ENCODE measurements at places on chromosomes 11 and 22.

DNA sequence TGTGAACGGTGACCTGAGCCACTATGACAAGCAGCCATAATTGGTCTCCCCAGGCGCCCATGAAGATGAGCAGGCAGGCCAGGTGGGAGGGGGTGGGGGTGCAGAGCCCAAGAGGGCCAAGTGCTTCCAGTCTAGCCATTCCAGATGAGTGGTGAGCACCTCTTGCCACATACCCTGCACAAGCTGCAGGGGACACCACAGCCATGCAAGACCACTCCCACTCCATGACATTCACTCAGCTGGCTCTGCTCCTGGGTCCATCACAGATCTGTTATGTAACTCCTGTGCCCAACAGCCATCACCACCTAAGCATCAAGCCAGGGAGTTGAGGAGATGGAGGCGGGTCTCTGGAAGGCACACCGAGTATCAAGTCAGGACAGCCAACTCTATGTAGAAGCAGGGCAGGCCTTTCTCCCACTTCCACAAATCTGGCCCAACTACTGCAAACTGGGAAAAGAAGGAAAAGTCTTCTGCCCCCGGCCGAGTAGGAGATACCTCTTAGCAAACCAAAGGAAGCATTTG lies 8.4 kb downstream of the TMEM184B start:
- no peak for DNase-seq

GRCh38 chr11:28514391-28514790 lies 406.2 kb downstream of the METTL15 start:
- no peak for DNase-seq

DNA sequence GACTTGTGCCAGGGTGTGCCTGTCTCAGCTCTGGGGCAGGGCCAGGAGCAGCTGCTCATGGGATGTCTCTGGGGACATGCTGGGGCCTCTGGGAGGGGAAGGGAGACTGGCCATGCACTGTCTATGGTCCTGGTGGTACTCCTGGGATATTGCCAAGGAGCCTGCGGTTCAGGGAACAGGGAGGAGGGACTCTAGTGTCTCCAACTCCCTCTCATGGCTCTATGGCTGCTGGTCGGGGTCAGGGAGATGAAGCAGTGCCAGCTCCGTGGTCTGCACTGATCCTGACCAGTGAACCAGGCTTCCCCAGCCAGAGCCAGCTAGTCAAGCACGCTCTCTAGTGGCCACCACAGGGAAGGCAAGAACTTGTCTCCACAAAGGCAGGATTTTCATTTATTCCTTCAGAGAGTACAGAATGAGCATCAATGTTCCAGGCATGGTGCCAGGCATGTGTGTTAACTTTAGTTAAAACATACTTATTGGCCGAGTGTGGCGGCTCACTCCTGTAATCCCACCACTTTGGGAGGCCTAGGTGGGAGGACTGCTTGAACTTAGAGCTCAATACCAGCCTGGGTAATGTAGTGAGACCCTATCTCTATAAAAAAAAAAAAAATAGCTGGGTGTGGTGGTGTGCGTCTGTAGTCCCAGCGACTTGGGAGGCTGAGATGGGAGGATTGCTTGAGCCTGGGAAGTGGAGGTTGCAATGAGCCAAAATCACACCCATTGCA lies 2.5 kb upstream of the BEST1 start:
- DNase-seq, result peak; percentile 77

GRCh38 chr11:26297189-26297975 lies 34.5 kb upstream of the ANO3 start:
- no peak for DNase-seq

DNA sequence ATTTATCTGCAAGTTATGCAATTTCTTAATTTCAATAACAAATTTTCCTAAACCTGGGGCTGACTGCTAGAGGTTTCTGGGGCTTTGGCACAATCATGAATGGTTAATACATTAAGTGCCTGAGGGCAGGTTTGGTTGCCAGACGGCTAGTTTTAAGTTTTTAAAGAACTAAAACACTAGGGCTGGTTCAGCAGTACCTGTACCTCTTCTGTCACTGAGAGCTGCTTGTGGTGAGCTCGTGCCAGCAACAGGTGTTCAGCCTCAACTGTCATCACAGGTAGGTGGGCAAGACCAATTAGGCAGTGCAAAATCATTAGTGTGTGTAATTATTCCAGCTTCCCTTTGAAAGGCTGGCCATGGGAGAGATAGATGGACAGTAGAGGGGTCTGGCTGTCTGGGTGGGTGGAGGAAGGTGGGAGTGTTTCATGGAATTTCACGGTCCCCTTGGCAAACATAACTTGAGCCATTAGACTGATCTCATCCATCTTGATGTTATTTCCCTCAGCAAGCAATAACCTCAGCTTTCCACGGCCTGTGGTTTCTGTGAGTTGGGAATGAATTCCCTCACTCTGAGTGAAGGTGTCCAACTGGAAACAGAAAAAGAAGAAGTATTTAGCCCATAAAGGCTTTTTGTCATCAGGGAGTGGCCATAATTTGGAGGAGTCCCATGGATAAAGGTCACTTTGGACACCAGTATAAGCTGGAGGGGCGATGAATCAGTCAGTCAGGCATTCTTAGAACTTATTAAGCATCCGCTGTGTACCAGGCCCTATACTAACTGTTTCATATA lies 114.8 kb downstream of the SNX19 start:
- no peak for DNase-seq

DNA sequence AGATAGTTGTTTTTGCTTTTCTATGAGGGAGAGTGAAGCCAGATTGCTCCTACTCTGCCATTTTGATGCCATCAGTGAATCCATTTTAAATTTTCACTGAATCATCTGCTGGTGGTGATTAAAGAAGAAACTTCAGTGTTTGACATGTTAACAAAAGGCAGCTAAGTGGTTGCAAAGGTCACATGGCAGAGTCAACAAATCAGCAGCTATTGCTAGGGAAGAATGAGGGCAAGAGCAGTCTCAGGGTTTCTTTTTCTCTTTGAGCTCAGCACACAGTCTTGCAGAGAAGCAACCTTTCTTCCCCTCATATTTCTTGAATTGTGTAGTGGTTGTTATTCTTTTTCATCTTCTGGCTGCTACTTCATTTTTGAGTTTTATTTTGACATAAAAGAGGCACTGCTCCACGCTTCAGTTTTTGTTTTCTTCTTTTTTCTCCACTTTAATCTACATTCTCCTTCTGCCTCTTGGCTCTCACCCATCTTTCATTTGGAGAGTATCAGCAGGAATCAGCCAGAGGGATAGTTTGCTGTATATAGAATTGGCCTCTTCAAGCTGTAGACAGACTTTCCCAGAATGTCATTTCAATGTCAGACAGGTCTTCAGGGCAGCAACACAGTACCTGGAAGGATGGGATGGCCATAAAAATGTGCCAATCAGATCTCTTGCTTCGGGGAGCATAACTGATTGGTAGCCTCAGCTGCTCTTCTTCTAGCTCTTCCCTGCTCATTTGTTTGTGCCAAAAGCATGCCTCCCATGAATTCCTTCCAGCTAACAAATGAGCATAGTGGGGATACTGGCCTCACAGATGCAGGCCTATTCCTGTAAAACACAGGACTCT lies 153.9 kb downstream of the TRPC6 start:
- DNase-seq, result no peak

All from stimulated activated CD4-positive, alpha-beta T cell treated with anti-CD3 and anti-CD28 coated beads, Interleukin-15, amount 100 ng/mL, for 24 hours (primary cell).